ENCODE measurements at places on chromosomes 5 and 9.

DNA sequence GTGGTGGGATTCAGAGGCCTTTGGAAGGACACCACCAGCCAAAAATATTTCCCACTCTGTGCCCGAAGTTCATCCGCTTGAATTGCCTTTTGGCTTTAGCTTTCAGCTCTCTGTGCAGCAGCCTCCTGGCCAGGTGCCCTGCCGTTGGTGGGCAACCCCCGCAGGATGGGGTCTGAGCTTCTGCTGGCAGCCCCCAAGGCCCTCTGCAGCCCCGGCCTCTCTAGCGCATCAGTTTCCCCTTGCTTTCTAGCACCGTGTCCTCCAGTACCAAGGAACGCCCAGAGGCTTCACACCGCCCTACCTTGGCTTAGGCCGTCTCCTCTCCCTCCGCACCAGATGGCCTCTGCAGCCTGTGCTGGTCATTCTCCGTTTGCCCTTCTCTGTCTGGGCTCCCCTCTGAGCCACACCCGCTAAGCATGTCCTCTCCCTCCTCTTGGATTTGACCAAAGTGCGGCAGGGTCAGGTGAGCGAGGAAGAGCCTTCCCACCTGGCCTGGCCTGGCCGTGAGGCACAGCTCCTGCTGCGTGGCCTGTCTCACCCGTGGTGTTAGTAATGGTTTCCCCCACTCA is 4.2 kb upstream of the TSC1 start:
- DNase-seq = no peak

DNA sequence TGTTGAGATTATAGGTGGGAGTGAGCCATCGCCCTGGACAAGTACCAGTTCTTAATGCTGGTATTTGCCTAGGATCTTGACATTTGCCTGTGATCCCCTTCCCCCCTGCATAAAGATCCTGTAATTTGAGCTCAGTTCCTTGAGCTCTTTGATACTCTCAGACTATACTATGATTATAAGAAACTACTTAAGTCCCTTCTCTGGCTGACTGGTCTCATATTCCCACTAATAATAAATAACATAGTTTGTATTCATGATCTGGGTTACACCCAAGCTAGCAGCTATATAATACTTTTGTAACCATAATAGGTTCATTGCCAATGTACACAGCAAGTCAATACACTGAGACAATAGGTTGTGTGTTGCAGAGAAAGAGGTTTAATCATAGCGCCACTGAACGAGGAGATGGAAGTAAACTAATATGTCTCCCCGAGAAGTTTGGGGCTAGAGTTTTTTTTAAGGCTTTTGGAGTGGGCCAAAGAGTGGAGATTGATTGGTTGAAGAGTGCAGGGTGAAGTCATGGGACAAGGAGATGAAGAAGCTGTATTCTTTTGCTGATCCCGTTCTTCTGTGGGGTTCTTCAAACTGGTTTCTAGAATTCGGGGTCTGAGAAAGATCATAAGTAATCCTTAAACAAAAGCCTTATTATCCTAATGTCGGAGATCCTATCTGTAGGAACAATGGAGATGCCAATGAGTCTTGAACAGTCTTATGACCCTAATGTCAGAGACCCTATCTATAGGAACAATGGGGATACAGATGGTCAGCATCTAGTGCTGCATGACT is 20.7 kb upstream of the SHOC1 start:
- no peak for DNase-seq

DNA sequence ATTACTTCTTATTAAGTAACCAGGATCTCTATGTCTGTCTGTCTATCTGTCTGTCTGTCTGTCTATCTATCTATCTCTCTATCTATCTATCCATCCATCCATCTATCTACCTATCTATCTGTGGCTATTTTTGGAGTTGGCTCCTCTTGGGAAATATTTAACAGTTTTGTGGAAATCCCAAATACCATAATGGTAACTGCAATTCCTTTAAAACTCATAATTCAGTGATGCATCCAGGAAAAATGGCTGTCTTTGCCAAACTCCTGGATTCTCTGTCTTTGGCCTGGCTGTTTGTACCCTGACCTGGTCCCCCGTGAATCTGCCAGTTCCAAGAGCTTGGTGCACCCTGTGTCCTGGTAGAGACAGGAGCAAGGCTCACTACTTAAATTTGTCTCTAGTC is 197.0 kb downstream of the PCSK1 start:
- no peak for DNase-seq

- peak; percentile 8 for DNase-seq
These were observed 272.9 kb downstream of the PDE4D start for GRCh38 chr5:59620535-59621212.

- no peak for DNase-seq
These were observed 365.7 kb downstream of the SPATA31D1 start for GRCh38 chr9:82354279-82354659.

GRCh38 chr9:32292611-32293010 is 91.8 kb upstream of the ACO1 start:
- no peak for DNase-seq

DNA sequence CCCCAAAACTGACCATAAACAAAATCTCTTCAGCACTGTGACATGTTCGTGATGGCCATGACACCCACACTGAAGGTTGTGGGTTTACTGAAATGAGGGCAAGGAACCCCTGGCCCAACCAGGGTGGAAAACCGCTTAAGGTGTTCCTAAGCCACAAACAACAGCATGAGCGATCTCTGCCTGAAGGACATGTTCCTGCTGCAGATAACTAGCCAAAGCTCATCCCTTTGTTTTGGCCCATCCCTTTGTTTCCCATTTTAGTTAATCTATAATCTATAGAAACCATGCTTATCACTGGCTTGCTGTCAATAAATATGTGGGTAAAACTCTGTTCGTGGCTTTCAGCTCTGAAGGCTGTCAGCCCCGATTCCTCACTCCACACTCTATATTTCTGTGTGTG is 21.8 kb upstream of the TUT7 start:
- no peak for DNase-seq

DNA sequence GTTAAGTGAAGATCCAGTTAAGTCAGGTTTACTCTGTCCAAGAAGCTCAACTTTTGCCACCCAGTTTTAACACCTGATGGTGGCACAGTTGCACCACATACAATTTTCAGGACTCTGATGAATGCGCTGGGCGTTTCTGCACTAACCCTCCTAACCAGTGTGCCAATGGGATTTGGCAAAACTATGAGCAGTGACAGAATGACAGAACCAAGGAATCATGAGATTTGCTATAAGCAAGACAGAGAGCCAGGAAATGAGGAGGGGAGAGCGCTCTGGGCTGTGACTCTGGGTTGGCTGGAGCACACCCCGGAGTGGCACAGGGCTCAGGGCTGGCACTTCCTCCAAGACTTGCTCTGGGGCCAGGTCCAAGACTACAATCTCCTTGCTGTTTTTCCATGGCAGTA is 84.1 kb downstream of the SH3PXD2B start:
- no peak for DNase-seq

- DNase-seq = peak; percentile 68
These were observed 8.4 kb upstream of the GOLPH3 start for GRCh38 chr5:32182463-32183063.

- peak; percentile 11 for DNase-seq
These were observed 142.9 kb downstream of the SLCO4C1 start for GRCh38 chr5:102153003-102153759.

DNA sequence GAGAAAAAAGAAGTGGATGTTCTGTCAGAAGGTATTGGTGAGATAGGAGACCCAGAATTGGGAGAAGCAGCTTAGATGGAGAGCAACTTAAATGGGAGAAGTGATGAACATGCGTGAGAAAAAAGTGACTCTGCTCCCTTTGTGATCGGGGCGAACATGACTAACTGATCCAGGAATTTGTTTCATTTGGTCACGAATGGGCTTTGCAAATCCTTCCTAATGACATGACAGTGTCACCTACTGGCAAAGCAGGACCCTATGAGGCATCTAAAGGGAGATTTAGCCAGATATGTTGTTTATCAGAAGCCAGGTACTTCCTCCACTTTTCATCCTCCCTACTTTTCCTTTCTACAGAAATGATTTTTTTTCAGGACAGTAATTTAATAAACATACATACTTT is 787.4 kb upstream of the RGMB start:
- no peak for DNase-seq

DNA sequence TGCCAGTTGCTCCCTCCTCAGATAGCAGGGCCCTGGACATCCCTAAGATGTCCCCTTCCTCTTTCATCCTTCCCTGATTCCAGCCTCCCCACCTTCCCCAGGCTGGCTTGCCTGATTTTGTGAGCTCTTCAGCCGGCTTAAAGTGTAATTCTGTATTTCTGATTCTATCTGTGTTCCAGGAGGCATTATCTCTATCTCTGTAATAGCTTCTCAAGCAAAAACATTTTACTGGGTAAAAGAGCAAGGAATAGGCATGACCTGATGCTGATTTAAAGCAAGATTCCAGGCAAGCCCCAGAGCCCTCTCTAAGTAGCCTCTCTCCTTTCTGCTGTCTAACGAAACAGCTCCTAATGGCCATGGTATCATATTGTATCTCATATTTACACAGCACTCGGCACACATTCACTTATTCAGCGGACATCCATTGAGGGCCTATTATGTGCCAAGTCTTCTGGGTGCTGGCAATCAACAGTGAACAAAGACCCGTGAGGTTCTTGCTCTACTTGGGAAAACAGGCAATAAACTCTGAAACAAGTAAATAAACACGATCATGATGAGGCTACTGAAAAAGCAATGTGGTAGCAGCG is 100.9 kb upstream of the MSX2 start:
- DNase-seq = no peak

- DNase-seq = no peak
These were observed 778.1 kb upstream of the WWC1 start for GRCh38 chr5:167513381-167513780.

DNA sequence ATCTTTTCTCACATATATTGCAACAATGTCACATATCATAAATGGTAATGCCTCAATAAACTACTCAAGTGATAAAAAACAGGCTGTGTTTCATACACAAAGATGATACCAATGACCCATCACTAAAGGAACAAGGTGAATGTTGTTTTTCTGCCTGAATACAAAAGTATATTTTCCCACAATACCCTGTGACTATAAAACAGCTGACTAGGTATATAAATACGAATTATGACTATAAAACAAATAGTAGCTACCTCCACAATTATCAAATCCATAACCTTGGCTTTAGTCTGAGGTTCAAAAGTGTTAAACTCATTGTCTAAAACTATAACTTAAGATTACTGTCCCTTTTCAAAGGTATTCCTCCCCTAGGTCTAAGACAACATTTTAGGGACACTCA is 58.7 kb downstream of the MPDZ start:
- DNase-seq = no peak

DNA sequence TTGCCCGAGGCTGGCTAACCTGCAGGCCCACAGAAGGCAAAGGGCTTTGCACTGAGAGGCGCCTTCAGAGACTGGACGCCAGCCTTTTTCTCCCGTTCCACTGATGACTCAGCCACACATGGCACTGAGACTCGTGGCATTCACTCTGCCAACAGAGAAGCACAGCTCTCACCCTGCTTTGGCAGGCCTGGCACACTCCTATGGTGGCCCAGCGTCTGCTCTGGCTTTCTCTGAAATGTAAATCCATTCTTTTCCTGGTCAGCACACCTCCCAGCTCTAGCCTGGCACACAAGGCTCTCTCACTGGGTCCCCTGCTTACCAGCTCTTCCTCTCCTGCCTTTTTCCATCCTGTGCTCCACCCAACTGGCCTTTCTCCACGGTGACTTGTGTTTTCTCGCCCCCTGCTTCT is 5.9 kb upstream of the MELK start:
- no peak for DNase-seq

- DNase-seq = no peak
These were observed 5.7 kb downstream of the PHF2 start for GRCh38 chr9:93582115-93582514.

DNA sequence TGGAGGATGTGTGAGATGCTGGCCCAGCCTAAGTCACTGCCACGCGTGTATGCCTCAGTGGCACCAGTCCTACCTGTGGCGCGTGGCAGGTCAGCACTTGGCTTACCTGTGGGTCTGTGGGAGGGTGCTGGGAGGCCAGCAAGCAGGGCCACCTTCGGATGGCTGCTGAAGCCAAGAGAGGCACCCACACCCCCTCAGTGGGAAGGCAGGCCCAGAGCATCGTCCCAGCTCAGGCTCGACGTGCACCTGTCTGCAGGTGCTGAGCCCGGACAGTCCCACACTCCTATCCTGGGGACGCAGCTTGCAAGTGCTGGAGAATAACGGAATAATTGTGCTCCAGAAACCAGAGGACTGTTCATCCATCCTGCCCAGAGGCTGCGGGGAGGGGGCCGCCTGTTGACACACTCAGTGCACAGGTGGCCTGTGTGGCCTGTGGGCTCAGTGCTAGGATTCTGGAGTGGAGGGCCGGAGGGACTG is 24.0 kb downstream of the NKD2 start:
- DNase-seq = no peak

DNA sequence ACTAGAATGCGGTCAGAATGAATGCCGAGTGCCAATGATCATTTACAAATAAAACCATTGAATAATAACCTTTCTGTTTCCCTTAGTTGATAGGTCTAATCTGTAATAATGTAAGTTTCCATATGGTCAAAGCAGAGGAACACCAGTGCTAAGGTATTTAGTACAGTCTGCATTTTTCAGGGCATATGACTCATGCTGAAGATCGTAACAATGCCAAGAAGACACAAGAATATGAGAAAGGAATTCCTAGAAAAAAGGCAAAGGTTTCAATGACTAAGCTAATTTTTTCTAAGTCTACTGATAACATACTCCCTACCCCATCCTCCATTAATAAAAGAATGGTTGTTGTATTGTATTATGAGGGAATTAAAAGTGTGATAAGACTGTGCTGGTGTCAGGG is 2.8 kb downstream of the OR1L8 start:
- DNase-seq = no peak

- DNase-seq = no peak
These were observed 107.5 kb downstream of the FRMD3 start for GRCh38 chr9:83430681-83431080.

- DNase-seq = no peak
These were observed 14.2 kb upstream of the TTLL11 start for GRCh38 chr9:122107291-122107805.

DNA sequence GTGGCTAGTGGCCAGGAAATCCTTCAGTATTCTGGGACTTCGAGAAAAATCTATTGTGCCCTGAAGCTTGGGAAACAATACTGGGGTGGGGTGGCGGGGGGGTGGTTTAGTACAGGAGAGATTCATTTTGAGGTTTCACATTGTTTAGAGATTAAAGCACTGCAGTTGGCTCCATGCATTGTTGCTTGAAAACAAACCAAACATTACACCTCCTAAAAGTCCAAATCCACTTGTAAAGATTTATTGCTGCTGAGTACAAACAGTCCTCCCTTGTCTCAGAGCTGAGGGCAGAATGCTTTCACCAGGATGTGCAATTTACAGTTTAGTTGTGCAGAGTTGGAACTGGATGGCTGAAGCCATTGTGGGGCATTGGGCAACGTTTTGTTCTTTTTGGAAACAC is 49.4 kb downstream of the GGTA1 start:
- DNase-seq = no peak

- no peak for DNase-seq
These were observed 247.4 kb upstream of the CHD1 start for GRCh38 chr5:99176186-99176585.

- no peak for DNase-seq
These were observed 126.4 kb downstream of the SLF1 start for GRCh38 chr5:94744906-94745305.

DNA sequence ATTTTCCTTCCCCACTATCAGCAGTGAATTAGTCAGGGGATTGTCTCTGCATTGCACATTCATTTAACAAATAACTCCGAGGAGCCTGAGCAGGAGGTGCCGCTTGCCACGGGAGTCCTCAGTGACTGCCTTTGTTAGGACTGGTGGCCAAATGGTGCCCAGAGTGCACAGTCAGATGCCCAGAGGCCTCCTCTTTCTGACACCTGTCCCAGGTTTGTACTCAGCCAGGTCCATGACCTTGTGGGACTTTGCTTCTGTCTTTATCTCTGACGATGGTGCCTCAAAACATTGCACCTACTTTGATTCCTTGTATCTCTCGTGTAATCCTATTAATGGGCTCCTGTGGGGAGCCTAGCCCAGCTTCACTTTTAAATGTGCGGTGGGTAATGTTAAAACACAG is 4.3 kb downstream of the SRD5A1 start:
- DNase-seq = no peak
